ENCODE measurements at places on chromosomes 7 and 10.

DNA sequence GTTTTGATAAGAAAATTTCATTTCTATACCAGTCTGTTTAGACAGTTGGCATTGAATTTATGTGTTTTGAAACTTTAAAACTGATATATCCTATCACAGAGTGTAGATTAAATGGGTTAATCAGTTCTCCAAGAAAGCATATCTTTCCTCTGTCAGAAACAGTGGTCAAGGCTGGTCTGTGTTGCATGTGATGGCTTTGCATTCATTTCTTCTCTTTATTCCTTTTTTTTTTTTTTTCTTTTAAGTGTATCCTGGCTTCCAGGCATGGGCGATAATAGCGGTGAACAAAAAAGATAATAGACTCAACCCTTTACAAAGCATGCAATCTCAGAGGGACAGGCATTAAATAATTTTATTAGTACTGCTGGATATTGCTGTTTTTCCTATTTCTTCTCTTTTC is 136.6 kb downstream of the LRRC4 start:
- no peak for DNase-seq

GRCh38 chr7:44216521-44217222 is 15.9 kb downstream of the YKT6 start:
- DNase-seq: no peak

GRCh38 chr10:46317370-46317769 is 30.6 kb downstream of the ANTXRL start:
- no peak for DNase-seq

GRCh38 chr7:102288285-102288930 is 1.7 kb downstream of the SH2B2 start:
- peak; percentile 31 for DNase-seq

DNA sequence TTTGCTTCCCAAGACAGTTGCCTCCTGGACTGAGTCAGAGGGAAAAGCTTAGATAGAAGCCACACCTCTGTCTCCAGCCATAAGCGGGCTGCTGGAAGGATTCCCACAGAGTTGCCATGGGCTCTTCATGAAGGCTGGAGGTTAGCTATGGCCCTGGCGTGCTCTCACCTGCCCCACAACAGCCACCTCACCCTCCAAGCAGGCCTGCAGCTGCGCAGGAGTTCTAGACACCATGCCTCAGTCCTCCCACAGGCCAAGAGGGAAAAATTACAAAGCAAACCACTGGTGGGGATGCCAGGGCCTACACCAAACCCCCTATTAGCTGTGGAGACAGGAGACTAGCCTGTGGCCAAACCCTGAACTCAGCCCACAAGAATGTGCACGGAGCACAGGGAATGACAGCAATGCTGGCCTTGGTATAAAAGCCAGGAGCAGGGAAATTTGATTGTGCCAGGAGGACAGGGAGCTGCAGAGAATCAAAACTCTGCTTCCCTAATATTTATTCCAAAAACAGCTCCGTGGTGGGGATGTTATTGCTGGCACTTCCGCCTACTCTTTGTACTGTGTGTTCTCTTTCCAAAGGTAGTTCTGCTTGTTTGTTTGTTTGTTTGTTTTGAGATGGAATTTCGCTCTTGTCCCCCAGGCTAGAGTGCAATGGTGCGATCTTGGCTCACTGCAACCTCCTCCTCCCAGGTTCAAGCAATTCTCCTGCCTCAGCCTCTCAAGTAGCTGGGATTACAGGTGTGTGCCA is 60.3 kb upstream of the STK17A start:
- DNase-seq: no peak

DNA sequence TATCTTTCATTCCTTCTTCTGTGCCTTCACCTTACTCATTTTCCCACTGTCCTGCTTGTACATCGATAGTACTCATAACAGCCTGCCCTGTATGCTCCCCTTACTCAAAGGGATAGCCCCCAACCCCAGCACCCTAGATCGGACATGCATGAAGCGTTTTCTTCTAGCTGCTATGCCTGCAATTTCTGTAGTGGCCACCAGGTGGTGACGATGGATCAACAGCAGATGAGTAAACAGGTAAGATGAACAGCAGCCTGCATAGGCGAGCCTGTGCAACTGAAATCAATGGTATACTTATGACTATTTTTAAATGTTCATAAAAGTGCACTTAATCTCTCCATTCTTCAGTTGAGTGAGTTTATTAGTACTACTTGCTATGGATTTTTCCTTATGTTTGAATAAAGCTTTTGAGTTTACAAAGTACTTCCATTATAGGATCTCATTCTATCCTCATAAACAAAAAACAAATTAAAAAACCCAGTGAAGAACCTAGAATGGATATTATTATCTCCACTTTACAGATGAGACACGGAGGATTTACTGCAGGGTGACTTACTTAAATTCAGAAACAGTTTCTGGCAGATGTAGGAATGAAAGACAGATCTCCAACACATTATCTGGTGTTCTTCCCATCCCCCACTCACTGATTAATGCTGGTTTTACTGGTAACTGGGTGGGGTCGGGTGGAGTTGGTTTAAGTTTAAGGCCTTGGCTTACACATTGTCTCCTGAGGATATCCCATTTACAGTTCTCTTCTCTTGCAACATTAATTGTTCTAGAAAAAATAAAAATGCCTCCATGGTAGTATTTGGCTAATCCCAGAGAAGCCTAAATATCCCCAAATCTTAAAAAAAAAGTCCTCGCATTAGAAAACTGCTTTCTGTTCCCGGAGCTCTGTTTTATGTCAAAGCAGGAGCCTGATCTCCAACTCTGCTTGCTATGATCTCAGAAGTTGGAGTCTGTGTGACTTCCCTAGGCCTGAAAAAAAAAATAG is 222.1 kb downstream of the GLI3 start:
- peak; percentile 81 for DNase-seq

DNA sequence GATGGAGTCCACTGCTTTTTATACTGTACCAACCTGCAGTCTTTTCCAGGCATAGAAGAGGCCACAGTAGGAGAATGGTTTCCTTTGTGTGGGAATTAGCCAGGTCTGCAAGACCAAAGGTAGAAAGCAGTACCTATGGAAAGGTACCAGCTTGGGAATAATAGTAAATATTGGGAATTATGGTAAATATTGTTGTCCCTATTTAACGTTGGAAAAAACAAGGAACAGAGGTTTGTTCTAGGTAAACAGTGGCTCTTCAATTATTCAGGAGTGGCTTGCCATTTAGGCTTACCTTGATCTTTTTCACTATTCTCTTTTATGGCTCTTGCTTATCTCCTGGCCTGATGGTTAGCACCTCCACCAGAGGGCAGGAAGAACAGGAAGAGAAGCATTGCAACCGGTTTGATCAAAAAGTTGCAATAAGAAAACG is 43.9 kb upstream of the GSAP start:
- peak; percentile 42 for DNase-seq

- DNase-seq: no peak
These were observed 31.4 kb downstream of the LRMDA start for GRCh38 chr10:75462865-75463264.

DNA sequence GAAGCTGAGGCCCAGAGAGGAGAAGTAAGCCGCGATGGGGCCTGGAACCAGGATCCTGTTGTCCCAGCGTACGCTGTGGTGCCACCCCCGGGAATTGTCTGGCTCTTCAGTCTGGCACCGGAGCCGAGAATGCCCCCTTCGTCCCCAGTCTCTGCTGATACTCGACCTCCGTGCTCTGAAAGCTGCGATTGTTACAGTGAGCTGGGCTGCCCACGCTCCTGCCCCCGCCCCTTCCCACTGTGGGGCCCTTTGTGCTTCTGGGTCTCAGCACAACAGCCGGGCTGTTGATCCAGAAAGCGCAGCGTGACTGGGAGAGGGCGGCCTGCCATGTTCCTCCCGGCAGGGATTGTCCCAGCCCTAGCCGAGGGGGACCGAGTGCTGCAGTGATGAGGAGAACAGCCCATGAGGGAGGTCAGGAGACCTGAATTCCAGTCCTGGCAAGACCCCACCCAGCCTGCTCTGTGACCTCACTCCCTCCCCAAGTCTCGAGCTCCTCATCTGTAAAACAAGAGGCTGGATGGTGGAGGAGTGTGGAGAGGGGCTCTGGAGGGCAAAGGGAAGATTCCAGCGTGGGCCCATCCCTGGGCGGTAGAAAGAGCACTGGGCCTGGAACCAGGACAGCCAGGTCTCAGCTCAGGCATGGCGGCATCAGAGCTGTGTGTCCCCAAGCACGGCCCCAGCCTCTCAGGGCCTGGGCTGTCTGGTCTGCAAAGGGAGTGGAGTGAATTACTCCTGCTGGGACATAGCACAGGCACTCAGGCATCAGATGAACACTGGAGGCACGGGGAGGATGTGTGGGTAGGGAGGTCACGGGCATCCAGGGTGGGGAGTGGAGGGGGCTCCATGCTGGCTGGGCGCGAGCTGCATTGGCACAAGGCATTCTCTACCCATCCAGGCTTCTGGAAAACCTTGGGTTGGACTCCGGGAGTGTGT is 43.6 kb downstream of the TSPAN15 start:
- peak; percentile 85 for DNase-seq

GRCh38 chr7:27605283-27605682 is 57.4 kb downstream of the HIBADH start:
- DNase-seq: peak; percentile 64

DNA sequence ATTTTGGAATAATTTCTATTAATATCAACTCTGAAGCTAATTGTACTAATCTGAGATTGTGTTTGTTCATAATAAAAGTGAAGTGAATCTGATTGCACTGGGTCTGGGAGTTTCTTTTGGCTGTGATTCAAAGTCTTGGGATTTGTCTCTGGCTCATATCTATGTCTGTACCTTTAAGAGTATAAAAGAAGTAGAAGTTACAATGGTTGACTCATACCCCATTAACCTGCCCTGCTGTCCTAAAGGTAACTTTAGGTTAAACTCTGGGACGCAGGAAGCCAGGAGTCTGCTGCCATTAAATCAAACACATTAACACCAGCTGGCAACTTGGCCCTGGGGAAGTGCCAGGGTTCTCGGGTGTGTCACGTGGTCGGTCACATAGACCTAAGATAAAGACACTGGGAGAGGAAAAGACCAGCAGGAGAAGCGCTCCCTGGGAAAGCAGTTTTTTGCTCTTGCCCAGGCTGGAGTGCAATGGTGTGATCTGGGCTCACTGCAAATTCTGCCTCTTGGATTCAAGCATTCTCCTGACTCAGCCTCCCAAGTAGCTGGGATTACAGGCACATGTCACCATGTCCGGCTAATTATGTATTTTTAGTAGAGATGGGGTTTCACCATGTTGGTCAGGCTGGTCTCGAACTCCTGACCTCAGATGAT is 17.8 kb downstream of the SCD start:
- peak; percentile 89 for DNase-seq

DNA sequence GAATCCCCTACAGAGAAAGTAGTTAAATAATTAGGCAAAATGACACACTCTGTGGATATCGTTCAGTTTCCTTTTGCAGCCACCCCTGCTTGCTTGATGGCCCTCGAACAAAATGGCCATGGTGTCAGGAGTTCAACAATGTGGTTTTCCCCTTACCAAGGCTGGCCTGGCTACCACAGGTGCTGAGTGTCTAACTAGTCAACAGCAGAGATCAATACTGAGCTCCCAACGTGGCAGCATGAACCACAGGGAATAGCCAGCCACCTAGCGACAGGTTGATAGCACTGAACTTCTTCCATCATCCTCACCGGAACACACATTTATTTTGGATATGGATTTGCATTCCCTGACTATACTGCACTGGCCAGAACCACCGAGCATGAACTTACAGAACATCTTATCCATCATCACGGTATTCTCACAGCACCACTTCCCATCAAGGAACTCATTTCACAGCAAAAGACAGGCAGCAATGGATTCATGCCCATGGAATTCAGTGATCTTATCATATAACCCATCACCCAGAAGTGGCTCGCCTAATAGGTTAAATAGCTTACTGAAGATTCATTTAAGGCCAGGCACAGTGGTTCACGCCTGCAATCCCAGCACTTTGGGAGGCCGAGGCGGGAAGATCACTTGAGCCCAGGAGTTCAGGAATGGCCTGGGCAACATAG is 6.3 kb downstream of the C10orf67 start:
- peak; percentile 35 for DNase-seq

DNA sequence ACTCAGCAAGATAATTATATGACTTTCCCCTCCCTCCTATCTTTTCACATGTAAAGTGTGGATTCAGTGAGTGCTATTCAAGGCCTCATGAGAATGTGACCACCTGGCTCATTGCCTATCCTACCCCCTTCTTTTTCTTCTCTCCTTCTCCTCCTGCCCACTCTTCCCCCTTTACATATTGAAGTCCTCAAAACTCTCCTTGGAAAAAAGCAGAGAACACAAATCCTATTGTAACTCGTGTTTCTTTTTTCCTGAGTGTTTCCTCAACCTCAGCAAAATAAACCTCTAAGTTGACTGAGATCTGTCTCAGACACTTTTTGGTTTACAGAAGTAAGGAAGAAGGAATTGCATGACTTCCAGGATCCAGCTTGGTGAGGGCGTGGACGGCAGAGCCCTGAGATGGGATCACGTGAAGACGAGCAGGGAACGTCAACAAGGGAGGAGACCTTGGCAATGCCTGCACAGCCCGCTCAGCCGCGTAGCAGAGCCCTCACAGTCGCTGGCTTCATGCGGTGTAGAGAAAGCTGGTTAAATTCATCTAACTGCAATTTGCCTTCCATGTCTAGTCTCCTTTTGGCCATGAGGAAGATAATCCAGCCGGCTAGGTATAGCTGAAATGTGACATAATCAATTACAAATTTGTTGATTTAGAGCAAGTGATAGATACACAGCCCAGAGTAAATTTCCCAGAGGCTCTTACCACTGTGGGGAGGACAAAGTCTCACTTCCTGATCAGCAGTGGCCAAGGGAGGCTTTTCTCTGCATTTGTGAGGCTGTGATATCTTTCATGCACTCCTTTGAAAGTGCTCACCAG is 75.7 kb downstream of the LYZL2 start:
- no peak for DNase-seq

DNA sequence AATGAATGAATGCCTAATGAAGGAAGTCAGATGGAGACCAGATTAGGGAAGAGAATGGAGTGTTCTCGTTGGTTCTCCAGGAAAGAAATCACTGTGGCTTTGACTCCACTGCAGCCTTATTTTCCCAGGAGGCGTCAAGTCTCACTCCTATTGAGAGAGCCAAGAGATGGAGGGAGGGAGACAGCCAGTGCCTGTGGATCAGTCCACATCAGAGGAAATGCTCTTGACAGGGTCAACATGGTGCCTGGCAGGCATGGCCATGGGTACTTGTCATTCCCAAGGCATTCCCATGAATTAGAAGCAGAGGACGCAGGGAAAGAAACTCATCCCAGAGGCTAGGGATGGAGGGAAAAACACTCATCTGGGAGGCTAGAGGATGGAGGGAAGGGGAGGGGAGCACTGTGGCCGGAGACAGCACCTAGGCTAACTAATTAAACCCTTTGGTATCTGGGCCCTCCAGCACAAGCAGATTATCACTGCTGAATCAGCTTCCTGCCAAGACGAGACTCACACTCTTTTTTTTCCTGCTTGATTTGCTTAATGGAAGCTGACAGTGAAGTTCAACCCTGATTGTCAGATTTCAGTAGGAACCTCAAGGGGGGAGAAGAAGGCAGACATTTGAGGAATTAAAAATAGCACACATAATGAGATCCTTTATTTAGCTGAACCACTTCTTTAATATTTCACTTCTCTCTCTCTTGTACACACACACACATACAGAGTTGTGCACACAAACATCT is 1233.2 kb upstream of the AUTS2 start:
- DNase-seq: no peak

GRCh38 chr10:88989824-88990383 is 694 bp upstream of the FAS start:
- no peak for DNase-seq

GRCh38 chr10:46006219-46006618 is 24.2 kb downstream of the NCOA4 start:
- DNase-seq: no peak

- no peak for DNase-seq
These were observed 151.3 kb downstream of the CAMK1D start for GRCh38 chr10:12500381-12501303.

GRCh38 chr10:803041-803741 is 113.7 kb upstream of the DIP2C start:
- DNase-seq: no peak

- no peak for DNase-seq
These were observed 747.9 kb upstream of the GALNT17 start for GRCh38 chr7:70384024-70384423.

Measured in SK-MEL-5 (cell line).